GDM1 (cell line): ENCODE measurements at places on chromosomes 16 and 17.
A peak's percentile ranks its signal among the peaks of the same experiment; 100 is the strongest.

- no peak for DNase-seq
These were observed 3.8 kb downstream of the NKIRAS2 start for GRCh38 chr17:42023524-42024349.

GRCh38 chr16:53933407-53933806, 229.5 kb downstream of the FTO start:
- DNase-seq: no peak

GRCh38 chr16:85537795-85538401, 75.2 kb upstream of the GSE1 start:
- DNase-seq: no peak

DNA sequence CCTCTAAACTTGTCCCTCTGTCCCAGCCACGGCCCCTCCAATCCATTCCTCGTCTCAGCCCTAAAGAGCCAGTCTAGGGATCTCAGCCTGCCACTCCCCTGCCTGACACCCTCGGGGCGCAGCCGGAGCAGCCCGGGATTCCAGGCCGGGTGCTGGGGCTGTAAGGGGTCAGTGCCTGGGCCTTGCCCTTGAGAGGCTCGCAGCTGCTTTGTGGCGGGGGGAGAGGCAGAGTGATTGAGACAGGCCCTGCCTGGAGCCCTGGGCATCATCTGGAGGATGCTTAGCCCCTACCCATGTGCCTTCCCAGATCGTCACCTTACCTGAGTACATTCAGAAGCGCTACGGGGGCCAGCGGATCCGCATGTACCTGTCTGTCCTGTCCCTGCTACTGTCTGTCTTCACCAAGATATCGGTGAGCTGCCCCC, 8.3 kb downstream of the SLC5A10 start:
- no peak for DNase-seq

- peak; percentile 64 for DNase-seq
These were observed 15.9 kb downstream of the TMEM92 start for GRCh38 chr17:50289991-50290702.

DNA sequence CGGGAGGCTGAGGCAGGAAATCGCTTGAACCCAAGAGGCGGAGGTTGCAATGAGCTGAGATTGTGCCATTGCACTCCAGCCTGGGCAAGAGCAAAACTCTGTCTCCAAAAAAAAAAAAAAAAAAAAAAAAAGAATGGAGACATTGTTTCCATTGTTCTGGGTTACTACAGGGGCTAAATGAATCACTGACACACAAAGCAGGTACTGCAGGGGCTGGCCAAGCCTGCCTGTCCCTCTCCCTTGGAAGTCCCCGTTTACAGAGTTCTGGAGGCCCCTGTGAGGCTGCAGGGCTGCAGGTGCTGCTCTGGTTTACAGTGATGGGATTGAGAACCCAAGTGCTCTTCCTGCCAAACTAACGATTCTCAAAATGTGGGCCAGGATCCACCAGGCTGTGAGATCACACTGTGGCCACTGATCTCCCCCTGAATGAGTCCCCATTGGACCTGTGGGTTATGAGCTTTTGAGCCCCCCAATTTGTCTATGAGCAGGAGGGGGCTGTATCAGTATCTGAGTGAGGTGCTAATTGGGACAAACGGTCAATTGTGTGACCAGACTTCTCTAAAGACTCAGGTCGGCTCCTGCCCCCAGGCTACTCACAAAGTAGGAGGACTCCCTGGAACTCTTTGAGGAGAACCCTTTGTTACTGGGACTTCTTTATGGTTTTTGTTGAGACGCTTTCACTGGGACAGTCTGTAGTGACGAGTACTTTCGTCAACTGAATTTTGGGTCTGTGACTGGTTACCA, 39.0 kb downstream of the DNAH17 start:
- no peak for DNase-seq

GRCh38 chr17:28523186-28523585, 17.0 kb downstream of the FOXN1 start:
- DNase-seq: no peak

DNA sequence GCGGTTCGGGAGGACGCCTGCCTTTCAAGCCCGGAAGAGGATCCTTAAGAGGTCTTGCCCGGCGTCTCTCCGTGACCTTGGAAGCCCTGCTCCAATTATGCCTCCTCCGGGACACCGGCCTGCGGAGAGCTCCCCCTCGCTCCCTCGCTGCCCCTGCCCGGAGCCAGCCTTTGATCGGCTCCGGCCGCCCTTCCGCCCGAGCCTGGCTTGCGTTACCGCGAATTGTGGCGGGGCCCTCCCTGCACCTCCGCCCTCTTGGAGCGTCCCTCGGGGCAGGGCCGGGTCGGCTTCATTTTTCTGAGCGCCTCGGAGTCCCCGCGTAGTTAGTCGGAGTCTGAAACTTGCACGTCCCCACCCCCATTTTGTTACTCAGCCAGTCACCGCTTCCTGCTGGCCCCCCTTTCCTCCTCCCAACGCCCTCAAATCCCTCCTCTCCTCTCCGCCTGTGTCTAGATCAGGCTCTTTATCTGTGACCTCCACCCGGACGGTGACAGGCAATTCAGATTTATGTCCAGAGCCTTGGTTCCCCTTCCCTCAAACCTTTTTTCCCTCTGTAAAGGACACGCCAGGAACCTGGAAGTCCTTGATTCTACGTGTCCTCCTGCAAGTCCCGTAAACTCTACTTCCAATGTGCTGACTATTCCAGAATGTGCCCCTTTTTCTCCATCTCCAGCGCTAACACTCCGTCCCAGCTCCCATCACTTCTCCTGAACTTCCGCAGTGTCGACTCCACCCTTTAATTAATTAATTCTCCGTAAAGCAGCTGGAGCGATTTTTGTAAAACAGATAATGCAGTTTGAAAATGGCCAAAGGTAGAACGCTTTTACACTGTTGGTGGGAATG, 569 bp upstream of the RABEP2 start:
- peak; percentile 83 for DNase-seq

DNA sequence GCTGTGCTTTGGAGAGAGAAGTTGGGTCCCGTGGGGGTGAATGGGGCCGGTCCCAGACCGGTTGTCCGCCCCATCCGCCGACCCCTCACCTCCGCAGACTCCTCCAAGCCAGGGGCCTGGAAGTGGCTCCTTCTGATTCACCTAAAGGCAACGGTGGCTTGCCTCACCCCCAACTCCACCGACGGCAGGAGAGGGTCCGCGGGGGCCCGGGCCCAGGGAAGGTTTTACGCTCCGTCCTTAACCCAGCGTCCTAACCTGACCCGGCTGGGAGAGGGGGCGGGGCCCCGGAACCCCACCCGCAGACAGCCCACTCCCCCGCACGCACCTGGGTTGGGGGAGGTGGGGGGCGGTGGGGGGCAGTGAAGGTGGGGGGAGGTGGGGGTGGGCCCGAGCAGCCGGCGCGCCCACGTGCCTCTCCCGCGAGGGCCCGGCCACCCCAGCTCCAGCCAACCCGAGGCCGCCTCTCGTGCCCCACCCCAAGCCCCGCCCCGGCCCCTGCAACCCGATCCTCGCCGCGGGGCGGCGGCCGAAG, 12.7 kb upstream of the CD300A start:
- DNase-seq: no peak

DNA sequence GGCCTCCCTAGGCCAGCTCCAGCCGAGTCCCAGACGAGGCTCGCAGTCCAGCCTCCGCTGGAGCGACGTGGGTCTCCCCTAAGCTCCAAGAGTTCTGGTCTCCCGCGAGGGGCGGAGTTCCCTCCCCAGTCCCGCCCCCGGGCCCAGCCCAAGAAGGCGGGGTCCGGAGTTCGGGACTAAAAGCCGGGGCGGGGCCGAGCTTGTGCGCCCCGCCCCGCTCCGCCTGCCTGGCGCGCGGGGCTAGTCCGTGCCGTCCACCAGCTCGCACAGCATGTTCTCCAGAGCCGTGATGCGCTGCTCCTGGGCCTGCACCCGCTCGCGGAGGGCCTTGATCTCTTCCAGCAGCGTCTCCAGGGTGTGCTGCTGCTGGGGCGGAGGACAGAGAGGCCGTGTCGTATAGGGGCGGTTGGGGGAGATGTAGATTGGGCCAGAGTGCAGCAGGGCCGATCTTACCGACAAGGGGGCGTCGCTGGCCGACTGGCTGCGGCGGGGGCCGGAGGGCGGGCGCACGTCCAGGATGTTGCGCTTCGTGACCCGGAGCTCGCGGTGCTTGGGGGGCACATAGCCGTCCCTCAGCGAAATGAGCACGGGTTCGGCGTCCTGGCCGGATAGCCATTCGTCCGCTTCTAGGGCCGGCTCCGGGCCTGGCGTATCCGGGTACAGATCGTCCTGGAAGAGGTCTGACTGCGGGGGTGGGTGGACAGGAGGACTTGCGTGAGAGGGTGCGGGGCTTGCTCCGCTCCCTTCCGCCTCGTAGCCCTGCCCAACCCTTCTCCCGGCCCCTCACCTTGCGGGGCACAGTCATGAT, 7.0 kb downstream of the CORO6 start:
- DNase-seq: peak; percentile 76

DNA sequence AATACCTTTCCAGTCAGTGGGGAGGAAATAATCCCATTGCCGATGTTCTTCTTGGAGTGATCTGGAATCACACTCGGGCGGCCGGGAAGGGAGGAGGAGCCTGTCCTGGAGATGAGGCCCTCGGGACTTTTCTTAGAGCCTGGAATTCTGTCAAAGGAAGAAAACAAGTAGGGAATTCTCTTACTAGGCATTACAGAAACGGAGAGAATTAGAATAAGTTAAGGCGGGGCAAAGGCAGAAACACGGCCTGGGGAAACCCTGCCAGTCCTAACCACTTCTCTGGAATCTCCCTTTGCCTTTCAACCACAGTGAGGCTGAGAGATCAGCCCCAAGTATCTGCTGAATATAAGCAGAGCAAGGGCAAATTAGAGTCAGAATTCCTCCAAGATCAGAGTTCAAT, 27.8 kb downstream of the USP36 start:
- no peak for DNase-seq

DNA sequence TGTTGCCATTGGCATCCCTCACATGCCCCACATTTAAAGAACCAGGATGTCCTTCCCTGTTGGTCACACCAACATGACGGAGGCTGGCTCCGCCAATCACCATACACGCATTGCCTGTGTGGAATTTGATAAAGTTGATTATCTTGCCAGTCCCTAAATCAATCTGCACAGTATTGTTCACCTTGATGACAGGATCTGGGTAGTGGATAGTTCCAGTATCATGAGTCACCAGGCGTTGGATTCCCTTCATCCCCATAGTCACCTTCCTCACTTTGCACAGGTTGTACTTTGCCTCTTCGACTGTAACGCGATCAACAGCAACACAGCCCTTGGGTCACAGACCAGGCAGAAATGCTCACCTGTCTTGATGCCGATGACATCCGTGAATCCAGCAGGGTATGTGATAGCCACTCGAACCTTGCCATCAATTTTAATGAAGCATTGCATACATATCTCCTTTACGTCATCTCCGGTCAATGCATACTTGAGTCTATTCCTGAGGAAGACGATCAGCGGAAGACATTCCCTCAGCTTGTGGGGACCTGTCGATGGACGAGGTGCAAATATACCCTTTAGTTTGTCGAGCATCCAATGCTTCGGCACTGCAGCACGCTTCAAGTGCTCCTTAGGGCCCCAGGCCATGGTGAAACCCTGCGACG, 14.2 kb downstream of the CTRB2 start:
- no peak for DNase-seq

DNA sequence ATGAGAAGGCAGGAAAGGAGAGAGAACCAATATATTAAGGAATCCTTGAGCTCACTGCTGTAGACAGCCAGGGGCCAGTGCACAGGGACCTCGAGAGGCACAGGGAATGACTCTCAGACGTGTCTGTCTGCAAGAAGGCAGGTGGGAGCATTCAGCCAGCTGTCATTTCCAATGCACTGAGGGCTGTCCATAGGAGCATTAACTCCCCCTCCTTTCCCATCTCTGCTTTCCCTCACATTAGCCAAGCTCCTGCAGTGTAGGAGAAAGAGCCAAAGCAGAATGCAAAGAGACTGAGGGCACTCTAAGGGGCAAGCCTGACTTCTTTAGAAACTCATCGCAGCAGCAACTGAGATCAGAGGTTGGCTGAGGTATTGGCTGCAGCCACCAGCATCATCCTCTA, 218.3 kb downstream of the CDH13 start:
- DNase-seq: no peak

GRCh38 chr16:86765389-86766026, 187.2 kb downstream of the FOXL1 start:
- no peak for DNase-seq

DNA sequence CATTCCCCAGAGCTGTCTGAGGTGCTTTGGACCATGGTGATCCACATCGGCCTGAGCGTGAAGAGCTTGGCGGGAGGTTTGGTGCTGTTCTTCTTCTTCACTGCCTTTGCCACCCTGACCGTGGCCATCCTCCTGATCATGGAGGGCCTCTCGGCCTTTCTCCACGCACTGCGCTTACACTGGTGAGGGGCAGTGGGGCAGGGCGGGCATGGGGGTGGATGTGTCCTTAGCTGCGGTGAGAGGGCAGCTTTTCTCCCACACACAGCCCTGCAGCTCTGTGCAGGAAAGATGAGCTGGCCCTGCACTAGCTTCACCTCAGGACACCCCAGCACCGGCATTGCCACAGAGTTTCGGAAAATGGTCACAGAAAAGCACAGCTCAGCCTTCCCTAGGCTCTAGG, 21.8 kb upstream of the NAGLU start:
- no peak for DNase-seq
